ENCODE measurements at places on chromosomes 7 and 10. TPM values are rescaled to one million over a fixed set of nuclear protein-coding genes. Genes with fewer than 3 reads are reported as not detected.

- no peak for DNase-seq
Measured at GRCh38 chr7:112930787-112931186, 140.6 kb upstream of the TMEM168 start.

DNA sequence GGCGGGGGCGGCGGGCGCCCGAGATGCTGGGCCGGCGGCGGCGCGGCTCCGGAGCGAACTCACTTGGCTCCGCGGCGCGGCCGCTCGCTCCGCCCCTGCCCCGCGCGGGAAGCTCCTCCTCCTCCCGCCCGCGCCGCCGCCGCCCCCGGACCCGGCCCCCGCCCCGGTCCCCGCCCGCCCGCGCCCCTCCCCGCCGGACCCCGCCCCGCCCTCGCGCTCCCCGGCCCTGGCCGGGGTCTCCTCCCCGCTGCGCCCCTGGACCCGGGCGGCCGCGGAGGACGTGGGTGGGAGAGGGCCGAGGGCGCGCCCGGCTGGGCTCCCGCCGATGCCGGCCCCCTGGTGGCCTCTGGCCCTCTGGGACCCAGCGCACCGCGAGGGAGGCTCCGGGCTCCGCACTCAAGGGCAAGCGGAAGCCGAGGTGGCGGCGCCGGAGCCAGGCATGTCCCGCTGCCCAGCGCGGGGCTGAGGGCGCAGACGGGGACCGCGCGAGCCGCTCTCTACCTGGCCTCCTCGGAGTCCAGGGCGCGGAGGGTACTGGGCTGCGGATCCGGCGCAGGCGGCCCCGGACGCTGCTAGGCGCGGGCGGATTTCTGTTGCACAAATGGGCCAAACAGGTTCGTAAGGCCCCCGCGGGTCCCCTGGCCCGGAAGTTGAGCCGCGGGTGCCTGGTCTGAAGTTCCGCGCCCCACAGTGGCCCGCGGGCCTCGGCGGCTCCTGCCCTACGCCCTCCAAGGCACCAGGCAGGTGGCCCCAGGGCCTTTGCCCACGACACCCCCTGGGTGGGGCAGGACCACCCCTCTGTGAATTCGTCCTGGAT lies at the start of gene TCERG1L:
Gene TCERG1L (minus strand): TSS at position 61 of the 817 bp plus-strand sequence. CDS start 86 bp downstream, outside the sequence.
- DNase-seq, result no peak

- no peak for DNase-seq
Measured at GRCh38 chr7:17016402-17017010, 134.7 kb upstream of the AGR3 start.

- DNase-seq, result no peak
Measured at GRCh38 chr10:78572565-78572964, 496.2 kb upstream of the ZMIZ1 start.

GRCh38 chr10:11949152-11949551 lies 93.5 kb downstream of the UPF2 start:
- no peak for DNase-seq

PYROXD2 gene
- 6.3 TPM for total RNA-seq

DNA sequence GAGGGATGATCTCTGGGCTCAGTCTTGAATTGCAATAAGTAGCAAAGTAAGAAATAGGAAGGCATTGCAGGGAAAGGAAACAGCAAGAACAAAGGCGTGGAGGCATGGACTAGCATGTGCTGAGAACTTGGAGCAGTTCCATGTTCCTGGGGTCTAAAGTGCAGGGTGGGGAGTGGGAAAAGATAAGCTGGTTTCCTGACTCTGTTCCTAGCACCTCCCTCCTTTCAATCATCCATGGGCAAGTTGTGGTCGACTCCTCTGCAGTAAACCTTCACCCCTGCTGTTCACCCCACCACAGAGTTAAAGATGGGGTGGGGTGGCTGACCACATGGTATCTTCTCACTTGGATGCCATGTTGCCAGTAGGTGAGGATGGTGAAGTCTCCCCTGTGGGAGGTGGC lies 29.6 kb downstream of the RPS24 start:
- DNase-seq, result no peak

RAPGEF5 gene
- 70.8 TPM for total RNA-seq

TPST1 gene
- total RNA-seq, result 18.1 TPM

- DNase-seq, result no peak
Measured at GRCh38 chr10:103257812-103258211, 12.1 kb downstream of the RPEL1 start.

DNA sequence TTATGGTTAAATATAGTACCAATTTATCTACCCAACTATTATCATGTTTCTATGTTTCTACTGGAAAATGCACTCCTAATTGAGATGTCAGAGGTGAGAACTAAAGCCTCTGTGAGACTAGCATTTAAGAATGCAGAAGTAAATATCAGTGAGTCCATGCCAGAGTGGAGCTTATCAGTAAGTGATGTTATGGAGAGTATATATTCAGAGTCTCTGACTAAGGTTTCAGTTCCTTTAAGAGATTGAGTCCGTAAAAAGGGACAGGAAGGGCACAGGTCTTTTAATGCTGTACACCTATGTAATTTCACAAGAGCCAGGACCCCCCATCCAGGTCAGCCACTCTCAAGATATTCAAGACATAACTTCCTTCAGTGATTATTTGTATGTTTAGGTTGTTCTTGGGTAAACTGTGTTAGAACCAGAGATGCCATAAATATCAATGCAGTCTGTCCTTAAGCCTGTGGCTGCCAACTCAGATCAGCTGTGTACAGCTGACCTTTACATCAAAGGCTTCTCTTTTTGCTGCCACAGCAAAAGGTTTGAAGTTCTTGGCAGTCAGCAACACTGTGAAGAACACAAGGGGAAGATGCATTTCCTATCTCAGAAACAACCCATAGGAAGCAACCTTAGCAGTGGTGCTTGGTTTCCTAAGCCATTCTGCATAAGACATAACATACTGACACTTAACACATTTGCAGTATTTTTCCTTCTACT lies 244.8 kb downstream of the BICC1 start:
- DNase-seq, result no peak

PARP12 gene
- 53.1 TPM for total RNA-seq

DNA sequence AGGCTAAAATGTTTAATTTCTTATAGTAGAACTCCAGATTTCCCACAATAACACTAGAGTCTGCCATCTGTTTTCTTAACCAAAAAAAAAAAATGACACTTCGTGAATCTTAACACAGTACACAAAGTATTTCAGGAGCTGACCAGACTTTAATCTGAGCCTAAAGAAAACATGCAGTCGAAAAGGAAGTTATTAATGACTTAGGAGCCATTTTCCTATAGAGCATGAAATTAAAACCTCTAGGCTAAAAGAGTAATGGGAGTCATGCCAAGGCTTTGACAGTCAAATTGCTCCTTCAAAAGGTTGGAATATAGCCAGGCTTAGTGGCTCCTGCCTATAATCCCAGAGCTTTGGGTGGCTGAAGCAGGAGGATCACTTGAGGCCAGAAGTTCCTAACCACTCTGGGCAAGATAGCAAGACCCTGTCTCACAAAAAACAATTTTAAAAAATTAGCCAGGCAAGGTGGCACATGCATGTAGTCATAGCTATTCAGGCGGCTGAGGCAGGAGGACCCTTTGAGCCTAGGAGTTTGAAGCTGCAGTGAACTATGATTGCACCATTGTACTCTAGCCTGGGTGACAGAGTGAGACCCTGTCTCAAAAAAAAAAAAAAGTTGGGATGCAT lies 13.6 kb downstream of the MICU1 start:
- DNase-seq, result no peak

- DNase-seq, result no peak
Measured at GRCh38 chr10:69988094-69988493, 64.6 kb upstream of the MACROH2A2 start.

GRCh38 chr10:69703256-69703655 lies 73.2 kb downstream of the FAM241B start:
- DNase-seq, result no peak

- DNase-seq, result no peak
Measured at GRCh38 chr10:103481974-103482531, 3.0 kb upstream of the CALHM3 start.

HOXA7 gene
- total RNA-seq, result 0.54 TPM

- DNase-seq, result no peak
Measured at GRCh38 chr10:102404361-102405107, 9.0 kb downstream of the NFKB2 start.

DNA sequence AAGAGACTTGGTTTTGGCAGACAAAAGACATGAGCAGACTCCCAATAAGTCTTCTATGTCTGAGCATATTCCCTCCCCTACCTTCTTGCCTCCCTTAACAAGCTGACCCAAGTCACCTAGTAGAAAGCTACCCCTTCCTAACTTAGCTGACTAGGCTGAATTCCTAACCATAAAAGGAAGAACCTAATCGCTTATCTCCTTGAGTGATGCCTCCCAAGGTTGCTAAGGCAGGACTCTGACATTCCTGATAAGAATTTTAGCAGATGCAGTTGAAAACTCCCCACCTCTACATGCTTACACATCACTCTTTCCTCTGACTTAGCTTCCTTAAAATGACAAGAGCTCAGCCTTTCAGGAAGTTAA lies 704.7 kb upstream of the MBL2 start:
- no peak for DNase-seq

BLNK gene
- total RNA-seq, result 6.9 TPM

DNA sequence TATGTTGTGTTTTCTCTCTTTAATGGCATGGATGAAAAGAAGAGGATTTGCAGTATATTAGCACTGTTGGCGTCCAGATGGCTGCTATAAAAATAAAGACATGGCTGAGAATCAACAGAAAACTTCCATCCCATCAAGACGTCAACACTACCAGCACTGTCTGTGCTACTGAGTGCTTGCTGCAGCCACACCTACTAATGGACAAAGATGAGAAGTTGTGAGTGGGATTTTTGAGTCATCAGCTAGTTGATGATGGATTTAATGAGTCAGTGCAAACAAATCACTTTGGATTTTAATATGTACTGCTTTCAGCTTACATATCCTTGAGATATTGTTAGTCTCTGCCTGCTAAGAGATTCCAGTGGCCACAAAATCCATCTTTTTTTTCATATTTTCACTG lies 631.0 kb upstream of the ANKRD30A start:
- no peak for DNase-seq

- peak; percentile 16 for DNase-seq
Measured at GRCh38 chr7:30984359-30985107, 20.8 kb downstream of the GHRHR start.

DNA sequence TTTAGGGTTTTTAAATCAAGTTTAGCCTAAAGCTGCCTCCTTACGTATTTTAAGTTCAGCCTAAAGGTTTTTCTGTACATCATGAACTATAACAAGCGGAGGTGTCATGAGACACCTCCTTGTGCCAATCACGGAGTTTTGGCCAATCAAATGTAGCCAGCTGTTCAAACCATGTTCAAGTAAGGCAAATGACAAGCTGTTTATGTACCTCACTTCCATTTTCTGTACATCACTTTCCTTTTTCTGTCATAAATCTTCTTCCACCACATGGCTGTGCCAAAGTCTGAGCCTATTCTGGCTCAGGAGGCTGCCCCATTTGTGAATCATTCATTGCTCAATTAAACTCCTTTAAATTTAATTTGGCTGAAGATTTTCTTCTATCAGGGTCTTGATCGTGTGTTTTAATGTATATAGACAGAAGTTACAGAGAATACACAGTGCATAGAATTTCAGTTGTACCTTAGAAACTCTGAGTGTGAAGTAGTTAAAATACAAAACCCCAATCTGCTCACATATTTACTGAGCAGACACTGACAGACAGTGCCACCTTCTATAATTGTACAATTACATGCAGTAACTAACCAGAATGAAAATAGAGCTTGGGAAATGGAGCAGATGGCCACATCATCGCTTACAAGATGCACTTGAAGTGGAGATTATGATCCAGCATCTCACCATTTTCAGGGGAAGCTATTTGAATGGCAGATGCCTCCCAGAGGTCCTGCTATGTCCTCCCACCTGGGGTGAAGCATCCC lies 76.9 kb upstream of the LANCL2 start:
- DNase-seq, result no peak

GRCh38 chr10:69385454-69386350 lies 31.0 kb downstream of the TACR2 start:
- no peak for DNase-seq

BHLHA15 gene
- not detected for total RNA-seq

DNA sequence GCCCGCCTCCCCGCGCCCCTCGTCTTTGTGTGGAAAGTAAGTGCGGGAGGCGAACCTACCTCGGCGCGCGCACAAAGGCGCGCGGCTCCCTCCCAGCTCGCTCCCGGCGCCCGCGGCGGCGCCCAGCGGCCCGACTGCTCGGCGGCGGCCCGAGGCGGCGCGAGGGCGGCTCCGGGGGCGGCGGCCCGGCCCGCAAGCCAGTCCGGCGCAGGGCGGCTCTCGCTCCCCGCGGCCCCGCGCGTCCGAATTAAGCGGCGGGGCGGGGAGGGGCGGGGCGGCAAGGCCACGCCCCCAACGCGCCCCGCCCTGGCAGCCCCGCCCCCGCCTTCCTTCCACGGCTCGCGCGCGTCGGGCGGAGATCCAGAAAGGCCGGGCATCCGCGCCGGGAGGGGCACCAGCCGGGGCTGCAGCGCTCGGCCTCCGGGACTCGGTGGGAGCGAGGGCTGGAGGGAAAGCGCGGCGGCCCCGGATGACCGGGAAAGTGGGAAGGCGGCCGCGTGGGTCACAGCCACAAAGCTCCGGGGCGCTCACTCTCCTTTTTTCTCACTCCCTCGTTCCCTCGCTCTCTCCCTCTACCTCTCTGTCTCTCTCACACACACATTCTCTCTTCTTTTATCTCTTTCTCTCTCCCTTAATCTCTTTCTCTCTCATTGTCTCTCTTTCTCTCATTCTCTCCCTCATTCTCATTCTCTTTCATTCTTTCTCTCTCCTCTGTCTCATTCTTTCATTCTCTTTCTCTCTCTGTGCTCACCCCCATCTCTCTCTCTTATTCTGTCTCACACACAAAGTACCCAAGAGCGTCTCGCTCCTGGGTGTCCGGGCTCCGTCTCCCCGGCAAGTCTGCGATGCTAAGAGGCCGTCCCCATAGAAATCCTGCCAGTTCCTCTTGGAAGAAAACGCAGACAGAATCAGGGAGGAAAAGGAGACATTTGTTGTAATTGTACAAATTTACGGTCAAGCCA lies 170.2 kb downstream of the FAM107B start:
- DNase-seq, result peak; percentile 22

Data from thoracic aorta (tissue), 2 donors.